ENCODE measurements at places on chromosomes 4 and X. TPM values are rescaled to one million over a fixed set of nuclear protein-coding genes. Genes with fewer than 3 reads are reported as not detected.
A peak's percentile ranks its signal among the peaks of the same experiment; 100 is the strongest.

Gene CLCN4
- 0.84 TPM for total RNA-seq

DNA sequence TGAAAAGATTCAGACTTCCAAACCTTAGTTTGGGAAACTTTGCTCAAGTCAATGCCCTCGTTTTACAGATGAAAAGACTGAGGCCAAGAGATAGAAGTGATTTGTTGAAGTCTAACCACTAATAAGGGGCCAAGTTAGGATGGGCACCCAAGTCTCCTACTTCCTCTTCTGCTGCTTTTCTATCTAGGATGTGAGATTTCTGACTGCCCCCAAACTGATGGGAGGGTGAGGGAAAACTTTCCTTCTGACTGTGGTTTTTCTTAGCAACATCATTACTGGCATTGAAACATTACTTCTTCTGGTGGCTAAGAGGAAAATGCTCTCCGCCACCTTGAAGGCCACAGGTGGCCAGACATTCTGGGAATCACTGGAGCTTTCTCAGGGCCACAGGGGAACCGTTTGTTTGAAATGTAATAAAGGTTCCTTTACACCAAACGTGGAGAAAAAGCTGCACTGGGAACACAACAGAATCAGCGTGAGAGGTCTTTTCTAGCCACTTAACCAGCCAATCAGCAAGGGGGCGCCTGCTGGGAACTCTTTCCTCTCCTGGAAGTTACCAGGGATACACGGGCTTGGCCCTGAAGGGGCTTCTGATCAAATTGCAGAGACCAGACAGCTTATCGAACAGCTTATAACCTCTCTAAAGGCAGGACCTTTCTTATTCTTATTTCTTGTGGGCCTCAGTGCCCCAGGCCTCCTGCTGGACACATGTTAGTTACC is 115.9 kb upstream of the TEX13D start:
- no peak for ATAC-seq

- ATAC-seq: no peak
Observed at GRCh38 chr4:182914357-182914756, 2.8 kb downstream of the DCTD start.

Gene SLIT2
- 2.5 TPM for total RNA-seq

- ATAC-seq: peak; percentile 44
Observed at GRCh38 chr4:147780137-147780777, 48.4 kb downstream of the ARHGAP10 start.

GRCh38 chrX:103362474-103362873 is 6.2 kb downstream of the TCEAL9 start:
- no peak for ATAC-seq
